ENCODE measurements at places on chromosomes 1 and 21. TPM values are rescaled to one million over a fixed set of nuclear protein-coding genes. Genes with fewer than 3 reads are reported as not detected.
A peak's percentile ranks its signal among the peaks of the same experiment; 100 is the strongest.

Gene SON
- total RNA-seq = 330 TPM

Gene DNAJC11
- 30.1 TPM for total RNA-seq

Gene S100A2
- total RNA-seq = 10.1 TPM

Gene MROH7
- total RNA-seq = 19.6 TPM

Gene TLCD4
- 12.6 TPM for total RNA-seq

Gene RHEX
- 1.7 TPM for total RNA-seq

GRCh38 chr1:1203561-1204424, 2.6 kb downstream of the TNFRSF18 start:
- no peak for DNase-seq

DNA sequence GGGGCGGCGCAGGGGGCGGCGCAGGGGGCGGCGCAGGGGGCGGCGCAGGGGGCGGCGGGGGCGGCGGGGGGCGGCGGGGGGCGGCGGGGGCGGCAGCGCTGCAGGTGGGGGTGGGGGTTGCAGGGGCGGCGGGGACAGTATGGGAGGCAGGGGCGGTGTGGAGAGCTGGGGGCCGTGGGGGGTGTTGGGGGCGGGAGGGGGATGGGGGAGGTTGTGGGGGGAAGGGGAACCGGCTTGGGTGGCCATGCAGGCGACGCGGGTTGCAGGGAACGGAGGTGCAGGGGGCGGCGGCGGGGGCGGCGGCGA, 13.0 kb upstream of the SLC19A1 start:
- no peak for DNase-seq

- DNase-seq = no peak
Measured at GRCh38 chr1:119898530-119898929, 2.2 kb upstream of the ADAM30 start.

- DNase-seq = no peak
Measured at GRCh38 chr1:178749581-178750166, 24.6 kb downstream of the RALGPS2 start.

DNA sequence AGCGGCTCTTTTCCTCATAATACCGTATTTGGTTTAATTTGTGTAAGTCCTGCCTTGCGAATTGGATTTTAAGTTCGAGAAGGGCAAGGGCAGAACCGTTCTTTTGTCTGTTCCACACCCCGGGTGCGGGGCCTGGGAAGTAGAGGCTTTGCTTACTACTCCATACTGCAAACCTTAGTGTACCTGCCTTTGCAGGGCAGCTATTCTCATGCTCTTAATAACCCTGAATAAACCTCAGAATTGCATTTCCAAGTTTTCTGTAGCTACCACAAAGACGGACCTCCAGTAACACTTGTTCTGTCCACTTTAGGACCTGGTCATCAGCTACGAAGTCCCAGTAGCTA, 657 bp upstream of the HNRNPU start:
- peak; percentile 22 for DNase-seq

DNA sequence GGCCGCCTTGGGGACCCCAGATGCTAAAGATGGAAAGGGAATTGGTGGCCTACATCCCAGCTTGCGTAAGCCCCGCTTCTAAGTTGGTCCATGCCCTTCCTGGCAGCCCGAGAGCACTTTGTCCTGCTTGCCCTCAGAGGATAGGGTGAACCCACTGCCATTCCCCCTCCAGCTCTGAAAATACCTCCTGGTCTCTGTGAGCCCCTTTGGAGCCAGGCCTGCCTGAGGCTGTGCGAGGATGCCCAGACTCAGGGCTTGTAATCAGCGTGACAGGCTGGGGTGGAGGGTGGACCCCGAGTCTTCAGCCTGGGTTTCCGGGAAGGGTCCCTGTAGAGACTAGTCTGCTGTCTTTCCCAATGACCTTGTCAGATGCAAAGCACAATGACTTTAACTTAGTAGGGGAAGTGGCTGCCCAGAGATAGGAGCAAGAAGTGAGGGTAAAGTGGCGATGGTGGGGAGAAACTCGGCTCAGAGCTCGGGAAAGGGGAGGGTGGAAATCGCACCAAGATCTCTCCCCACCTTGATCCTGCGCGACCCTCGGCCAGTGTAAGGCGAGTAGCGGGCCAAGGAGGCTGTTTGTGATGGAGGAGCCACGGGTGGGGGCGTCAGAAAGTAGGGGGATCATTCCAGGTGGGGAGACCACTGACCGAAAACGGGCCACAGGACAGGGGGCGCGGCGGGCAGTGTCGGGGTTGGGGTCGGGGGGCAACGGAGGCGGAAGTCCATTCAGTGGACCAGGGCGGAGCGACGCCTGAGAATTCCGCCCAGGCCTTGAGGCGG, 2.7 kb upstream of the HES3 start:
- no peak for DNase-seq

DNA sequence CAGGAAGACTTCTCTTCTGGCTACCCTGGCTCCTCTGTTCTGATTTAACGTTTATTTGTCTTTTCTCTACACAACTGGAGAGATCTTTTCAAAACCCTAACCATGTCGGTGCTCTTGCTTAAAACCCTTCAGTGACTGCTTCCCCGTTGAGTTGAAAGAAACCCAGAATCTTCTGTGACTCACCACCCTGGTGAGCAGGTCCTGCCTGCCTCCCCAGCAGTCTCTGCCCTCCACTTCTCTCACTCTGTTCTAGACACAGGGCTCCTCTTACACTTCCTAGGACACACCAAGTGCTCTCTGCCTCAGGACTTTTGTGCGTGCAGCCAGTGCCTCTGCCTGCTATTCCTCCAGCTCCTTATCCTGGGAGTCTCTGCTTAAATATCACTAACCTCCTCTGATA, 131.4 kb downstream of the IER5 start:
- no peak for DNase-seq

DNA sequence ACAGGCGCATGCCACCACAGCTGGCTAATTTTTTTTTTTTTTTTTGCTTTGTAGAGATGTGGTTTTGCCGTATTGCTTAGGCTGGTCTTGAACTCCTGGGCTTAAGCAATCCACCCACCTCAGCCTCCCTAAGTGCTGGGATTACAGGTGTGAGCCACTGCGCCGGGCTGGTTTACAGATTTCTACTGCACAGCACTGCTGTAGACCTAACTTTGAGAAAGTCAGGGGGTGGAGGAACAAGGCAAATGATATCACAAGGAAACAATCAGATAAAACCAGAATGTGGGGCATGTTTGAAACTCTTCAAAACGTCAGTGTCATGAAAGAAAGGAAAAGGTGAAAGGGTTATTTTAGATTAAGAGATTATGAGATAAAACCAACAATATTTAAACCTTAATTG, 45.3 kb downstream of the URB2 start:
- no peak for DNase-seq
